ENCODE measurements at places on chromosomes 13 and 19.

DNA sequence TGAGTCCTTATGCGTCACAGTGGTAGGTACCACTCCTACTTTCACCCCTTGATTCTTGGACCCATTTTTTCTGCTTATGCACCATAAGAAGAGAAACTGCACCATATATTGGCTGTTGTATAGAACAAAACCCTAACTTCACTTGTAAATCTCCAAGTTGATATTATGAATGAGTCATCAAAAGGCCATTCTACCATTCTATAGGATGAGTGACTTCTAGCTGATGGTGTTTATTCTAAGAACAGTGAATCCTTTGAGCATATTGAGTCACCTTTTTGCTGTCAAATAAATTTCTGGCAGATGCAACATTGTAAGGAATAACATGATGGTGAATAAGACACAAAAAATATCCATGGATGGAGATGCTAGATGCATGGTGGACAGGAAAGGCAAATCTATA, 57.7 kb downstream of the POLR1D start:
- no peak for DNase-seq

GRCh38 chr13:111168107-111168506, 53.0 kb downstream of the ARHGEF7 start:
- no peak for DNase-seq

DNA sequence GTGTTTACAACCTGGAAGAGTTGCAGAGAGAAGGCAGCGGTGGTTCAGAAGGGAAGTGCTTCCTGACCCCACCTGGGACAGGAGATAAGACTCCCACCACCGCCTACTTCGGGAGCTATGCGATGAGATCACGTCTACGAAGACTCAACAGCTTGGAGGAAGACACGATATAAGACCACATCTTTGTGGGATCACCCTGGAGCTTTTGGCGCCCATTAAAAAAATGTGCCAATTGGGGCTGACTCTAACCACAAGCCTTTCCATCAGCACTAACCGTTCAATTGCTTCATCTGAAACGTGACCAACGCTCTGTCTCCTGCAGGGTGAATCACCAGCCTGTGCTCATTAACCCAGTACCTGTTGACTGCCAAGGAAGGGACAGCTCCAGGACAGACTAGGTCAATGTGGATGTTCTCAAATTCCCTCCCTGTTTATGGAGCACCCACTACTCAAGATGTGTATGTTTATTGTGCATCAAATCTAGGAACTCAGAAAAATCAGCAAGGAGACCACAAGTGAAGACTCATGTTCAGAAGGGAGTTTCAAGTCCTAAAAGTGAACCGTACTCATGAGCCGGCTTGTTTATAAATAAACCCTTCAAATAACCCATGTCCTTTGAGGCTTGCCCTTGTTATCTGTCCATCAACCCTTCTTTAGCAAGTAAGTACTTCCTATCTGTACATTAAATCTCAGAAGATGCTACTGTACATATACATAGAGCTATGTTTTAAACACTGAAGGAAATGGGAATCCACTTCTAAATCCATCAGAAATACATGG, 67.5 kb downstream of the LATS2 start:
- DNase-seq: no peak

- no peak for DNase-seq
Measured at GRCh38 chr13:91045351-91046034, 302.0 kb upstream of the MIR17HG start.

DNA sequence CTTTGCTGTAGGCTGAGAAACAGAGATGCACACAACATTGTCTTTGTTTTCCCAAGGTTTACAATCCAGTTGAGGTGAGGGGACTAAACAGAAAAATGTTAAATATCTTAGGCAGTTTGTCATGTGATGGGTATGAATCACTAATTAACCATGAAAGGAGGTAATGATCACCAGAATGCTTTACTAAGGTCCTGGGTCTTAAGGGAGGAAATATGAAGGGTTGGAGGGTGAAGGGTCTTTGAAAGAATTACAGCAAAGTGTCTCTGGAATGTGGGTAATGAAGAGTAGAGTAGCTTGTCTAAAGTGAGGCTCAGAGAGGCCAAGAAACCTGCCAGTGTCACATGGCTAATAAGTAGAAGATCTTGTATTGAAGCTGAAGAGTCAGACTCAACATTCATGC, 19.0 kb downstream of the BIVM start:
- no peak for DNase-seq

GRCh38 chr13:30744681-30745077, 9.3 kb downstream of the ALOX5AP start:
- DNase-seq: no peak

GRCh38 chr19:932648-933552, 7.1 kb downstream of the ARID3A start:
- peak; percentile 51 for DNase-seq

DNA sequence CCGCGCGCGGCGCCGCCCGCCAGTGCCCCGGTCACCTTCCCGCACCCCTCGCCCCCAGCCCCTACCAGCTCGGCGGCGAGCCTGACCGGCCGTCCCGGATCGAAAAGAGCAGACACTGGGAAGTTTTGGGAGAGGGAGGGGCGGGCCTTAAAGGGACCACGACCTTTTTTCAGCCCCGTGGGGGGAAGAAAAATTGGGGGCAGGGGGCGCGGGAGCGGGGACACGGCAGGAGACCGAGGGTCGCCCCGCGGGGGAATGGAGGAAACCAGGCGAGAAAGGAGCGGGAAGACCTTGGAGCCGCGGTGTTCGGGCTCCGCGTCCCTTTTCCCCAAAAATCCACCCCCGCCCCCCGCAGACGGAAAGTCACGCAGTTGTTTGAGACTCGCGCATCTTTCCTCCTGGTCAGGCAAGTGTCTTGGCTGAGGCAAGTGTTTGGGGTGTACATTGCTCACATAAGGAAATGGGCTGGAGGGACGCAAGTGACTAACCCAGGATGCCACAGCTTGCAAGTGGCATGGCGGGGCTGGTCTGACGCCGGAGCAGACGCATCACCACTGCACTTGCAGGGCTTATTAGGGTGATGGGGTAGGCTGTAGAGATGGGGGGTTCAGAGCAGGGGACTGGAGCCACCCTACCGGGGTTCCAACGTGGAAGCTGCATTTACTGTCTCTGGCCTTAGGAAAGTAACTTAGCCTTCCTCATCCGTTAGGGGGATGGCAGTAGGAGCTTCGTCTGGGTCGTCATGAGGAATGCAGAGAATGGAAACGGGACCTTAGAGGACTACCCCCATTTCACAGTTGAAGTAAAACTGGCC, 2.7 kb upstream of the HNRNPL start:
- DNase-seq: peak; percentile 60

DNA sequence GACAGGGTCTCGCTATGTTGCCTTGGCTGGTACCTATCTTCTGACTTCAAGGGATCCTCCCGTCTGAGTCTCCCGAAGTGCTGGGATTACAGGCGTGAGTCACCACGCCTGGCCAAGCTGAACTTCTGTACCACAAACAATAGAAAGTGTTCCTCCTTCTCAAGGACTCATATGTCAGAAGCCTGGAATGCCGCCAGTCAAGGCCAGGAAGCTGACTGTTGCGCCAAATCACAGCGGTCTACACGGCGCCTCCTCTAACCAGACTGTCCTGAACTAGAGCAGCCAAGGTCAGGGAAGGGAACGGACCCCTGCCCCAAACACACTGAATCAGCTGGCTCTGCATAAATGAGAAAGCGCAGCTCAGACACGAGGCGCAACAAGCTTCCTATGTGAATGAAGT, 14.6 kb downstream of the RAB20 start:
- DNase-seq: no peak

DNA sequence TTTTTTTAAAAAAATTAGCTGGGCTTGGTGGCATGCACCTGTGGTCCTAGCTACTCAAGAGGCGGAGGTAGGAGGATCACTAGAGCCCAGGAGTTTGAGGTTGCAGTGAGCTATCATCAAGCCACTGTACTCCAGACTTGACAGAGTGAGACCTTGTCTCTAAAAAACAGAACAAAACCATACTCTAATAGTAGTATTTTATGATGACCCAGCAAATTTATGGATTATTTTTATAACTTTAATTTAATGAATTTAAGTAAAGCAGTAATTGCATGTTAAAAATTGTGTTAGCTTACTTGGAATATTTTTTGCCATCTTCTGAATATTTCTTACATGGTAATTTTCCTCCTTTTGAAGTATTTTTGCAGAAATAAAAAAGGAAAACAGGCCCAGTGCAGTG, 48.3 kb downstream of the ZIC2 start:
- DNase-seq: no peak

DNA sequence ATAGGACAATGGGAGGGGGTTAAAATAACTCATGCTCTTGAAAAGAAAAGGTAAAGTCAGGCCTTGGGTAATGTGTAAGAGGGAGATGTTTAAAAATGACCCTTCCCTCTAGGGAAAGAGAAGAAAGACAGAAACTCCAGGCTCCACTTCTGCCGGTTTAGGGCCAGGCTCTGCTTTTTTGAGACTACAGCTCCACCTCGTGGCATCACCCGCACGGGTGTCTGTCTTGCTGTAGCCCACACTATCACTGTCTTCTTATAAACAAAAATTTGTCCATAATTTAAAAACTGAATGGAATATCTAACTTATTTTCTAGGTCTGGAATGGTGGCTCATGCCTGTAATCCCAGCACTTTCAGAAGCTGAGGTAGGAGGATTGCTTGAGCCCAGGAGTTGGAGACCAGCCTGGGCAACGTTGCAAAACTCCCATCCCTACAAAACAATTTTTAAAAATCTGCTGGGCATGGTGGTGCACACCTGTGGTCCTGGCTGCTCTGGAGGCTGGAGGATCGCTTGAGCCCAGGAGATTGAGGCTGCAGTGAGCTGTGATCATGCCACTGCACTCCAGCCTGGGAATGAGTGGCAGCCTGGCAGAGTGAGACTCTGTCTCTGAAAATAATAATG, 65.1 kb upstream of the GTF3A start:
- DNase-seq: peak; percentile 72

- DNase-seq: no peak
Measured at GRCh38 chr13:114259974-114260373, 21.4 kb upstream of the UPF3A start.

- DNase-seq: no peak
Measured at GRCh38 chr19:14409146-14410023, 9.8 kb downstream of the DDX39A start.

- no peak for DNase-seq
Measured at GRCh38 chr13:110517505-110518225, 43.9 kb downstream of the RAB20 start.

GRCh38 chr13:71869274-71869673, 2.3 kb upstream of the DACH1 start:
- no peak for DNase-seq

DNA sequence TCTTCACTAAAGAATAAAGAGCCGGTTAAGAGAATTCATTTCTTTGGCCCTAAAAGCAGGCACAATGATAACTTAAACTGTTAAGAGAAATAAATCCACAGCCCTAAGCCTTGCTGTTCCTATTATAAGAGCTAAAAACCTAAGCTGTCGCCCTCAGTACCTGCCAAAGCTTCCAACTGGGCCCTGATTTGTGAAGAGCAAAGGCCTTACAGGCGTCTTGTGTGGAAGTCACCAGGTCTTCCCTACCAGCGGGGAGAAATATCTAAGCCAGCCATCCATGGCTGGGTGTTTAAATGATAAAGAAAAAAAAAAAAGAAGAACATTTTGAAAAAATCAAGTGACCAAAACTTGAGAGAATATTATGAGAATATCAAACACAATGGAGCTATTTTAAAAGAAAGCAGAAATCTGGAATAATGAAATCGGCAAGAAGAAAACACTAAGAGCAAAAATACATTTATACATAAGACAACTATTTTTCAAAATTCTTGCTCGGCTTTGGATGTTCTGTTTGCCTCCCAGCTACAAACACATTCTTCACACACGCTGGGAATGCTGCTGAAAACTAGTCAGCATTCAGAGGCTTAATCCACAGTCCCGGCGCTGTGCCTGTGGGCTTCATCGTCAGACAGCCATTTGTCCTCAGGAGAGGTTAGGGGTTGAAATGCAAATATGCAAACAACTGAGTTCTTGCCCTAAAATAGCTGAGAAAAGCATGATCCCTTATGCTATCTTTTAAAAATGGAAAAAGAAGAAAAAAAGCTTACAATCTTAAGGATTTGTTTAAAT, 89.8 kb upstream of the LSM14A start:
- no peak for DNase-seq

DNA sequence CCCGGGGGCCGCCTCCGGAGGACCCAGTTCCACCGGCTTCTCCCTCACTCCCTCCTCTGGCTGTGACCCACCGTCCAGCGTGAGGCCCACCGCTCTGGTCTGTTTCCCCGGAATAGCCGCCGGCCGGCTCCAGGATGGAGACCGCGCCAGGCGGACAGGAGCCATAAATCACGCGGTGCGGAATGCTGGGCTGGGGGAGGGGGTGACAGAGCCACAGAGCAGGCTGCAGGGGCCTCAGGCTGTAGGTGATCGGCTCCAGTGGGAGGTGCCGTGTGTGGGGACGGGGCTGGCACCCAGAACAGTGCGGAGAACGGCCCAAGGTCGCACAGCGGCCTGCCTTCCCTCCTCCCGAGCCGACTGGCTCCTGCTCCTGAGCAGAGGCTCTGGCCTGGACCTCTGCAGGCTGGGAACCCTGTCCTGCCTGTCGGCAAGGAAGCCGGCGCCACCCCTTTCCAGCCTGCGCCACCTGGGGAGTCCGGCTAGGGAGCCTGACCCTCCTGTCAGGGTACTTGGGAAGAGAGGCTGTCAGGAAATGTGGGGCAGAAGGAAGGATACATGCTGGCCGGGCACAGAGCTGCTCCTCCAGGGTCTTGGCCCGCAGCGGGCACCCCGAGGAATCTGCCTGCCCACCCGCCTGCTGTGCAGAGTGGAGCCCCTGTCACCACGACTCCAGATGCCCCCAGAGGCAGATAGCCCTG, 8.3 kb downstream of the PIAS4 start:
- no peak for DNase-seq

DNA sequence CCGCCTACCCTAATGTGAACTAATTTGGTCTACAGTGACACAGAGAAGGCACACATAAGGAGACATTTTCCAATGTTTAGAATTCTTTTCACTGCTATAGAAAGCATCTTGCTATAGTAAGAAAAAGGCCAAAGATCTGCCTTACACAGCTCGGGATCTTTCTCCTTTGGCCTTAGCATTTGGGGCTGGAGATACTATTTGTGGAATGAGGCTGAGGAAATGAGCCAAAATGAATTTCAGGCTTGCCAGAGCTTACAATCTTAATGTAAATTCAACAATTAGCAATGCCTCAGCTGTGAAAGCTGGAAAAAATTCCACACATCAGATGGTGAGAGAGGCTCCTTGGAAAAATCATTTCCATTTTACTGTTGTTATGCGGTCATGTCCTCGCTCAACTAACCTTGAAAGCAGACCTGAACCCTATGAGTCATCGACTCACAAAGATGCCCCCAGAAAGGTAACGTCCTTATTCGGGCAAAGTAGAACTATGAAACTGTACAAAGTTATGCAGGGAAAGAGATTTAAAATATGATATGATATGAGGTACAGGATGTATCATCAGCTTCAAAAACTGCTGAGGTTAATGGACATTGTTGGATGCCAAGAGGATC, 324.5 kb upstream of the NBEA start:
- no peak for DNase-seq

GRCh38 chr13:101868585-101869469, 416.4 kb downstream of the ITGBL1 start:
- DNase-seq: no peak

DNA sequence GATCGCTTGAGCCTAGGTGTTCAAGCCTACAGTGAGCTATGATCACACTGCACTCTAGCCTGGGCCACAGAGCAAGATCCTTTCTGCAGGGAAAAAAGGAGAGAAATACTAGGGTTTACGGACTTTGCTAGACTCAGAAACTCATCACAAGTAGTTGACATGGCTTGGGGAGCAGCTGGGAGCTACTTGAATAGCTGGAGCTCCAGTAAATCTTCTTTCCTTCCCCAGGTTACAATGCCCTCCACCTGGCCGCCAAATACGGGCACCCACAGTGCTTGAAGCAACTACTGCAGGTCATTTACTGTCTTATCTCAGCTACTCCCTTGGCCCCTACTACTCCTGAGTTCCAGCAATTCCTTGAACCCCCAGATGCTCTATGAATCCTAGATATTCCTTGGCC, 19.3 kb downstream of the ANKRD24 start:
- DNase-seq: no peak
